NCI-H1105 treated with DMSO at 0.1 percent for 48 hours (cell line): ENCODE measurements at places on chromosomes 7 and 10.
A peak's percentile ranks its signal among the peaks of the same experiment; 100 is the strongest.

DNA sequence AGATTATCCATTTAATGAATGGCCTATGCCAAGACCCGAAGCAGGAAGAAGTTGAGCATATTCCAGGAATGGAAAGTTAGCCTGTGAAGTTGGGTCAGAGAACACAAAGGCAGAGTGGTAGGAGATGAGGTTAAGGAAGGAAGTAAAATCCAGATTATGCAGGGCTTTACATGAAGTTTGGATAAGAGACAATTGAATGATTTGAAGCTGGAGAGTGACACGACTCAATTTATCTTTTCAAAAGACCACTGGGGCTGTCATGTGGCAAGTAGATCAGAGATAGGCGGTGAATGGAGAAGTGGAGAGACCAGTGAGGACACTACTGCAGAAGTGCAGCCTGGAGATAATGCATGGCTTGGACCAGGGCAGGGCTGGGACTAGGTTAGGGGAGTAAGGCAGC is 7.2 kb upstream of the CNOT4 start:
- DNase-seq, result no peak

DNA sequence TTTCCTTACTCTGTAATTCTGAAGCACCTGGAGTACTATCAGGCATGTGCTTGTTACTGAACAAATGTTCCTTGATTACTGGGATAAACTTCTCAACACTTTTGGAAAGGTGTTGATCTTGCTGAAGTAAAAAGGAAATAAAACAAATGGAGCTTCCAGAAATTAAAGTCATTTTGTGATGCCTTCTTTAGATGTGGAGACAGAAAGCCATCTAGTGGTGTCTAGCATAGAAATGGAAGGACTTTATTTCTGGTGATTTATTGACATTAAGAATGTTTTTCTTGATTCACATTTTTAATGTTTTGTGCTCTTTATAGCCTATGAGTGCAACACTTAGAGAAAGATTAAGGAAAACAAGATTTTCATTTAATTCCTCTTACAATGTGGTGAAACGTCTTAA is 1.4 kb downstream of the SFR1 start:
- peak; percentile 2 for DNase-seq

- DNase-seq, result no peak
Measured at GRCh38 chr10:127203067-127203466, 6.7 kb upstream of the INSYN2A start.

DNA sequence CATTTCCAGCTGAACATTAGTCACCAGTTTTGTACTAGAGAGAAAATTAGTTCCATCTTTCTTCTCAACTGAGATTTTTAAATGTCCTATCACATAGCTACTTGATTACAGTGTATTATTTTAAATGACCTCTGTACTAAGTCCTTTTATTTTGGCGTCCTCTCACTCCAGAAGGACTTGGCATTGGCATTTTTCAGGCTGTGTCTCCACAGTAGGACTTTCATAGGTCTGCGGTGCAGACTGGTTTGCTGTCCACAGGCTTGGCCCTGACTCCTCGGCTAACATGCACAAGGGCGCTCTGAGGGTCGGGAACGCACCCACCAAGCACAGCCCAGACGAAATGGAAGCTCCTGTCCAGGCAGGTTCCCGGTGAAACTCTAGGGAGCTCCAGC is 6.5 kb downstream of the PTPRE start:
- no peak for DNase-seq

DNA sequence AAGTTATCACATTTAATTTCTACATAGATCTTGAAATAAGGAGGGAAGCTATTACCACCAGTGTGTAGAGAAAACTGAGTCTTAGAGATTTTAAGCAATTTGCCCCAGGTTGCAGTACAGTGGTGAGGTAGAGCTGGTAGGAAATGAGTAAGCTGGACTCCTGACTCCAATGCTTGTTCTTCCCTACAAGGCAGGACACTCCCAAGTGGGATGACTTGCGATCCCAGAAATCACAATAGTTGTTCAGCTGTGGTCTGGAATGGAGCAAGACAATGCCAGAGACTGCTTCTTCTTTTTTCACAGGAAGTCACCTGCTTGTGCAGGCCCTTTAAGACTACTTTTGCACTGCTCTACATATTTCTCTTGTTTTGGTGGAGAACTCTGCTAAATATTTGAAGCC is 327.2 kb upstream of the BMPER start:
- DNase-seq, result no peak

DNA sequence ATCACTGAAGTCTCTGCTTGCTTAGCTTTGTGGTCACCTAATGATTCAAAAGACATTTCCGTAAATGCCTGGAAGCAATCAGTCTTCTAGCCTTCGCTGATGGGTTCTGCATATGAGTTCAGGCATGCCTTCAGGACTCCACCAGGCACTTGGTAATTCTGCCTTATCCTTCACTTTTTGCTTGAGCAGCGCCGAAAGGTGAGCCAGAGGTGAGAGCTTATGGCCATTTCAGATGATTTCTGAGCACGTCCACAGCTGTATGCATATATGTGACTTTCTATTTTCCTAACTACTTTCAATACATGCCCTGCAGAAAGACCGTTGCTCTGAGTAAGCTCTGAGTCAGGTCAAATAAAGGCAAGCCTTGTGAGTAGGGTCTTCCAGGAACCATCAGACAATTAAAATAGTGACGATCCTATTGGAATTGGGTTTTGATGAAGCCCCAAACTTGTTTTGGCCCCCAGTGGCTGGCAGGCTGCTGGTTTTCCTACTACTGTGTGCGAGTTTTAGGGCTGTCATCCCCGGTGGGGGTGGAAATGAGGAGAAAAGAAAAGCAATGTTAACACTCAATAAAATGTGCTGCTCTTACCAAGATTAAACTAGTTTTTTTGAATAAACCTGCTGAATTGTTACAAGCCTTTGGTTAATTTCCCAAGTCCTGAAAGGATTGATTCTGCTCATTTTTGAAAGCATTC is 154.4 kb upstream of the AKR1E2 start:
- DNase-seq, result no peak

- no peak for DNase-seq
Measured at GRCh38 chr7:127035203-127035849, 217.4 kb downstream of the GRM8 start.

DNA sequence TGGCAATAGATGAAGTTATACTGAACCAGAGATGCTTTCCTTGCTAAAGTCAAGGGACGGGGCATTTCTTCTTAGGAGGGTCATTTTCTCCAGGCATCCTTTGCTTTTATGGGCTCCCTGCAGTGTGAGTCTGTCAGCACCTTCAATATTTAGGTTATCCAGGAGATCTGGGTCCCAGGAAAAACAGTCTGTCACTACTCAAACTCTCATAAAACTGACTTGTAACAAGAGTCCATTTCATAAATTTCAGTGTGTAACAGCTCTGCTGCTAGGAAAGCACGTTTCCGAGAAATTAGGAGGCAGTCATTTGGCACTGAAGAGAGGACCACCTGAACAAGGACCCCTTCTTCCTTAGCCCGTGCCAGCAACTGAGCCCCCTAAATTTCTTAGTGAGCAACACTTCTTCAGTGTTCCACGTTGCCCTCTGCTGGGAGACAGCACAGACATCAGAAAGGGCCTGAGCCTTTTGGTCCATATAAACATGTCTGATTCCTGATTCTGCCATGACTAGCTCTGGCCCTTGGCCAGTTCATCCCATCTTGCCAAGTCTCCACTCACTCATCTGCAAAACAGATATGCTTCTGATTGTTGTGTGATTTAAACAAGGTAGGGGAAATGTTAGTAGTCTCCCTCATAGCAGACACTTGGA is 7.2 kb downstream of the GCC1 start:
- DNase-seq, result peak; percentile 24

GRCh38 chr10:32349968-32350738 is 3.2 kb upstream of the EPC1 start:
- no peak for DNase-seq

- no peak for DNase-seq
Measured at GRCh38 chr10:75431180-75432111, at the start of gene LRMDA. Gene LRMDA, plus strand, starts transcription at chr10:75431624.

DNA sequence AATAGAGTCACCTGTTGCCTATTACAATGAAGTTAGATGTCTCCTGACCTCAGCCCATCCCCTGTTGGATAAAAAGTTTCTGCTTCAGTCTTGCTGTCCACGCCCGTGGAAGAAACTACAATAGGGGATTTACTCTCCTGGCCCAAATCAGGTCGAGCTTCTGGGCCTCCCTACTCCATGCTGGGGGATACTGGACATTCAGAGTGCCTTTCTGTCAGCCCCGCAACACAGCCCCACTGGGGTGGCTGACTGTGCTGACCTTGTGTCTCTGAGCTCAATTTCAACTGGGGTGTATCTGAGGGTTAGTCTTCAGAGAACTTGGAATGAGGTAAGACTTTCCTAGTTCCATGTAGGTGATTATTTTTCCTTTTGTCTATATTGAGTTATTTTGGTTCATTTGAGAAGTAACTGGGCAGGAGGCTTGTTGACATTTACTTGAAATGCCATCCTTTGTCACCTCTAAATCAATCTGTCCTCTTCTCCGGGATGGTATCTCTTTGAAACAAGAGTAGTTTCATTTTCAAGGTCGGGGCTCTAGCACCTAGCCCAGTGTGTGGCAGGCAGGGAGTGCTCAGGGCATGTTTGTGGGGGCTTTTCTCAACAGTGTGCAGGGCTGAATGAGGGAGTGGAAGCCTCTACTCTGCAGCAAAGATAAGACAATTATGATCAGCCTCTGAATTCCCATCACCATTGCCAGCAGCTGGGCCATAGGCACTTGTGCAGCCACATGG is 17.7 kb upstream of the CXCL12 start:
- no peak for DNase-seq

- DNase-seq, result no peak
Measured at GRCh38 chr7:148723166-148723559, 24.5 kb downstream of the CUL1 start.

DNA sequence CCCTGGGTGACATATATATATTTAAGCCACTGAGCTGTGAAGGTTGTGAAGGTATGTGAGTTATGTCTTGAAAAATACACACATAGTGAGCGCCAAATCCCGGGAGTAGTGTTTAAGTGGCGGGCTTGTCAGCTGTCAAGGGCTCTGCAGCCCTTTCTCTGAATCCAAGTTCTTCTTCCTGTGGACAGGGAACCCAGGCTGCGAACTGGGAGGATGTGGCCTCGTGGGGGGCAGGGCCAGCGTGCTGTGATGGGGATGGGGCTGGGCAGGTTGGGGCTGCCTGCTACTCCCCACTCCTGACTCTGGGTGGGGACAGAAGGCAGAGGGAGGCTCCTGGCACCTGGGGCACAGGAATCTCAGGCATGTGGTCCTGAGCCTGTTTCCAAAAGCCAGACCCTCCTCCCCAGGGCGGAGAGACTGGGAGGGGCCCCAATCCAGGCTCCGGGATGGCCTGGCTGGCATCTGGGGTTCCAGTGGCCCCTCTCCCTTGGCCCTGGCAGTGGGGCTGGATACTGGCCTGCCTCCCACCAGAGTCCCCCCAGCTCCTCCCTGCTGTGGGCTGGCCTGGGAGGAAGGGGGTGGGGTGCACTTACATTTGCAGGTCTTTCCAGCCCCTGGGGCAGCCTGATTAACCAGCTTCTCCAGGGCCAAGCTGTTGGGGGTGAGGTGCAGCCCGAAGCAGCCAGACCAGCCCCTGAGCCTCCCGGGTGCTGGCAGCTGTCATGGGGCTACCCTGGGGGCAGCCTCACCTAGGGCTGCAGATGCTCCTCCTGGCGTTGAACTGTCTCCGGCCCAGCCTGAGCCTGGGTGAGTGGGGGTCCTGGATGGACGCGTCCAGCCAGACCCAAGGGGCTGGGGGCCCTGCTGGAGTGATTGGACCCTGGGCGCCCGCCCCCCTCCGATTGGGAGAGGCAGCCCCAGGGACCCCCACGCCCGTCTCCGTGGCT is at the start of gene UPK3B:
TSS of gene UPK3B (plus strand) at position 622 of the 947 bp plus-strand sequence. CDS start at position 723, 101 bp downstream.
- no peak for DNase-seq

DNA sequence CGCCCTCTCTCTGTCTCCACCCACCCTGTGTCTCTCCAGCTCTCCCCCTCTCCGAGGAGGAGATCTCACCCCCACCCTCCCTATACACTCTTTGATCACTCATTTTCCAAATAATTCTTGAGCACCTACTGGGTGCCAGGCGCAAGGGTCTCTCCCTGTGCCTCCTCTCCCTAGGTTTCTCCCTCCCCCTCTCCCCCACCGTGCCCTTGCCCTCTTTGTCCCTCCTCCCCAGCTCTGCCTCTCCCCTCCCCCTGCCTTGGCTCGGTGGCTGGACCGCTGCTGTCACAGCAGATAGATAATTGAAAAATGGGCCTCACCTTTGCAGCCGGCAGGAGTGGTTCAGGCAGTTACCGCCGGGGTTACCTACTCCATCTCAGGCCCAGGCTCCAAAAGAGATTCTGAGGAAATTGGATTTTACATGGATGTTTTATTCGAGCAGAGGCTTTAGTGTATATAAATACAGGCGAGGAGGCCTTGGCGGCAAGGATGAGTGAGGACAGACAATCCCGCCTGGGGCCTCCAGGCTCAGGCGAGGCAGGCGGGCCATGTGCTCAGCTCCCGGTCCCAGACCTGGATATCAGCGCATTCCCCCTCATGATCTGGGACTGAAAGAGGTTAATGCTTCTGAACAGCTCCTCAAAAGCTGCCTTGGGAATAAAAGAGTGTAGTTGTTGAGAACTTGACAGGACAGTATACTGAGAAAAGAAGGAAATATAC is 60.8 kb upstream of the BTRC start:
- DNase-seq, result peak; percentile 69

DNA sequence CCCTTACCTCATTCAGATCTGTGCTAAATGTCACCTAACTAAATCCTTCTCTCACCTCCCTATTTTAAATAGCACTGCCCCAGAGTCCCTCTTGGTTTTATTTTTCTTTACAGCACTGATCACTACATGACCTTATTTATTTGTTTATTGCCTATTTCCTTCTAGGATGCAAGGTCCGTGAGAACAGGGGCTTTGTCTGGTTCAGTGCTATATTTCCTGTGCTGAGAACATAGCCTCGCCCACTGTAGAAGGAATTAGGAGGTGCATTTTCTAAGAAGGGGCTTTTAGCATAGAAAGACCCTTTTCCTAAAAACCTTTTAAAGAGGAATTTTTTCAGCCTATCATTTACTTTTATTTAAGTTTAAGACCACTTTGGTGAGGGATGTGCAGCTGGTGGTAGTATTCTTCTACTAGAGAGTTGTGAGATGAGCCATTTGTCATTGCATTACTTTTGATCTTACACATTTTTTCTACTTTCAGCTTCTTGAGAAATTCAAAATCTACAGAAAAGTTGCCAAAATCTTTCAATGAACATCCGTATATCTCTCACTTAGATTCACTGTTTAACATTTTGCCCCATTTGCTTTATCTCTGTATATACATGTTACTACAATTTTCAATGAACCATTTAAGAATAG is 13.5 kb upstream of the PCGF5 start:
- DNase-seq, result no peak

DNA sequence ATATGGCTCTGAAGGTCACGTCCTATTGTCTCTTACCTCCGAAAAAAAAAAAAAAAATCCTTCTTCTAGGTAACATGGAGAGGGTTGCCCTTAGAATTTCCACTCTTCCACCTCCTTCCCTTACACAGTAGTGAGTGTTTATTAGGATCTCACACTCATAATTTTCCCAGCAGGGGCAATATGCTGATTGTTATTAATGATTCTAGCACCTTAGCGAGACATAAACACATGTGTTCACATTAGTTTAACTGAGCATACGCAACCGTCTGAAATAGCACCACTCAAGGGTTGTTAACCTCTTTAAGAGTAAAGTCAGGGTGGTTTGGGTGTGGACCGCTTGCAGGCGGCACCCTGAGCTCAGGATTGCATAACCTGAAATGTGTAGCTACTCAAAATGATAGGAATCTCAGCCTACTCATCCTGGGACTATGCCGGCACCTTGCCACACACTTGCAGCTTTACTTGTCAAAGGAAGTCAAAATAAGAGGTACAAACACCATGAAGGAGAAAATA is 52.2 kb downstream of the CPEB3 start:
- DNase-seq, result no peak
